ENCODE measurements at places on chromosomes 2 and 18. TPM values are rescaled to one million over a fixed set of nuclear protein-coding genes. Genes with fewer than 3 reads are reported as not detected.

DNA sequence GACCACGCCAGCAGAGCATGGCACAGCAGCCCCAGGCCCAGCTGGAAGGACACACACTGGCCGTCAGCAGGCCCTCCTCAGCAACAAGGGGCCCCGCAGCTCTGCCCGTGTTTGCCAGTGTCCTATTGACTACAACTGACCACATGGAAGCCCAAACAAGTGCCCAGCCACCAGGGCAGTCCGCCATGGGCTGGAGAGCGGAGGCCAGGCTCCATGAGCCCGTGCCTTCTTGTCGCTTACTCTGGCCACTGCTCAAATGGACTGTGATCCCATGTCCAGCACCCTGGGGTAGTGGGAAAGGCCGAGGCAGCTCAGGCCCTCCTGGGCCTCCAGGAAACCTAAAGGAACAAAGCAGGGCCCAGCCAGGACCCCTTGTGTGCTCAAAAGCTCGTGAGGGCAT lies 53.9 kb upstream of the TAF1B start:
- H3K36me3 ChIP-seq: no peaks in the 10 kb centered on the region
- no peaks in the 10 kb centered on the region for H3K27me3 ChIP-seq
- H3K27ac ChIP-seq: no peak overlapping the region
- no peak overlapping the region for H3K4me3 ChIP-seq

DNA sequence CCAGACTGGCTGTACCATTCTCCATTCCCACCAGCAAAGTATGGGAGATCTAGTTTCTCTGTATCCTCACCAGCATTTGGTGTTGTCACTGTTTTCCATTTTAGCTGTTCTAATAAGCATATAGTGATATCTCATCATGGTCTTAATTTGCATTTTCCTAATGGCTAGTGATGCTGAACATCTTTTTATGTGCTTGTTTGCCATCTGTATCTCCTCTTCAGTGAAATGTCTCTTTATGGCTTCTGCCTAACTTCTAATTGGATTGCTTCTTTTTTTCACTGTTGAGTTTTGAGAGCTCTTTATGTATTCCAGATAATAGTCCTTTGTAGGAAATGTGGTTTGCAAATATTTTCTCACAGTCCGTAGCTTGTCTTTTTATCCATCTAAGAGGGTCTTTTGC lies 18.9 kb upstream of the BIN1 start:
- H3K27me3 ChIP-seq: no peaks in the 10 kb centered on the region
- no peak for DNase-seq
- no peaks in the 10 kb centered on the region for H3K36me3 ChIP-seq
- no peak overlapping the region for H3K27ac ChIP-seq
- H3K4me1 ChIP-seq: no peaks in the 10 kb centered on the region

The EVA1A gene
- 4.0 TPM for total RNA-seq

GRCh38 chr2:11406267-11406957 lies 59.5 kb downstream of the E2F6 start:
- H3K27me3 ChIP-seq: no peaks in the 10 kb centered on the region
- peaks cover 10% of the 10 kb centered on the region for H3K4me1 ChIP-seq
- no peak for DNase-seq
- H3K4me3 ChIP-seq: no peak overlapping the region
- no peaks in the 10 kb centered on the region for H3K36me3 ChIP-seq
